ENCODE measurements at places on chromosomes 1 and 21.

DNA sequence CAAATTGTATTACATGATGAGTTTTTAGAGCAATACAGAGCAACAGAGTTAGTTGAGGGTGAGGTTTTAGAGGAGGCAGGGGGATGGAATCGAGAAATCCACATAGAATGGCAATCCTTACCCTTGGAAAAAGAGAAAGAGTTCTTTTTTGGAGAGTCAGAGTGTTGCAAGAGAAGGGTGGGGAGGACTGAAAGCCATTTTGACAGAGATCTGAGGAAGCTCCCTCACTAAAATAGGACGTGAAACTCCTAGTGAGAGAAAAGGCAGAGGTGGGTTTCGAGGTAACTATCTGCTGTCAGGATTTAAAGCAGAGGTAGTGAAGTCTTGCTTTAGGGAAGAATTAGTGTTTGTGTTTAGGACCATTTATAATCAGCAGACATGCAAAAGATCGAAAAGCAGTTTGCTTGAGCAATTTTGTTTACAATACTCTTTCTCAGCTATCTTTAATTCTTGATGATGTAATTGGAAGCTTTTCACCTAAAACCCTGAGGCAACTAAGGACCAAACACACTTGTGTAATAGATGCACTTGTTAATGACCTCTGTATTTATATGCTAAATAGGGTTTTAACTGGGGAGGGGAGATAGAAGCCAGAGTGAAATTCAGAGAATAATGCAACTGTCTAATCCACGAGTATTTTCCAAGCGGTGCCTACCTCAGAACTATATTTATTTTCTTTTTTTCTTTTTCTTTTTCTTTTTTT lies 20.0 kb downstream of the ADAMTS5 start:
- ATAC-seq: no peak

- no peak for ATAC-seq
Measured at GRCh38 chr1:25245809-25246599, 1.2 kb downstream of the RSRP1 start.

- no peak for ATAC-seq
Measured at GRCh38 chr1:191261111-191261510, 783.4 kb upstream of the BRINP3 start.

DNA sequence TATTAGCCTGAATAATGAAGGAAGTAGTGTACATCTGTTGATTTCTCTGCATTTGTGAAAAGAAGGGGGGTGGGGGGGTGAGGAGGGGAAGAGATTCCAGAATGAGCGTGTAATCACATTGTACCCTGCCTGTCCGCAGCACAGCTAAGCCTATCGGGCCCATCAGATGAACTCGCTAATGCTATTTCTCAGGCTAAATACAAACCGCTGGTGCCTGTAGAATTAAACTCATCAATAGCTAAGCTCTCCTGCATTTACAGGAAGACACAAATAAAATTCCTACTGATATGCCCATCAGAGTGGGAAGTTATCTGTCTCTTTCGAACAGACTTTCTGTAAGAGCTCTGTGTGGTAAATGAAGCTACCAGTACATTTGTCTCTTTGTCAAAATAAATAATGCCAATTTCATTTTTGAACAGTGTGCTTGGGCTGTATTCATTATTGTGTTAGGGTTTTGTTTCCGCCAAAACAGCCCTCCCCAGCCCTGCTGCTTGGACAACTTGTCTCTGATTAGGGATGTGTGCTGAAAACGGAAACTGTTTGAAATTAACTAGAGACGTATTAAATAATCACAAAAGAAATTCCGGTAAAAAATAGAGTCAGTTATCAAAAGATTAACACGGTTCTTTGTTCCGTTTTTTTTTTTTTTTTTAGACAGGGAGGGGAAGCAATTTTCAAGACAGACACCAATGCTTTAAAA lies 305.4 kb downstream of the TTLL7 start:
- ATAC-seq: no peak

DNA sequence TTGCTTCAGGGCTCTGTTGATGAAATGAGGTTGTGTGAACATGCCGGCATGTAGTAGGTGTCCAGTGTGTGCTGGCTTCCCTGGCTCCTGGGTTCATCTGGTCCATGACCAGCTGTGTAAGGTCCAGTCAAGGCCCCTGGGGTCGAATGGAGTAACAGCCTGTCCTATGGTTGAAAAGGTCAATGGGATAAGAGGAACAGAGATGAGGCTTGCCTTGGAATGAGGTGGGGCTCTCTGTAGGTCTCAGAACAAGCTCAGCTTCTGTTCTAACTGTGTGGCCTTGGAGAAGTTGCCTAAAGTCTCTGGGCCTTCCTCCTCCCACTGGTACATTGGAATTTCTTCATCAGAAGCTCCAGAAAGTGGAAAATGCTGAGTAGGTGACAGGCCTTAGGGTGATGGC lies 26.6 kb downstream of the RPS6KA1 start:
- ATAC-seq: no peak

GRCh38 chr1:56927986-56928385 lies 37.8 kb downstream of the C8B start:
- ATAC-seq: no peak

GRCh38 chr1:99869723-99870122 lies 19.6 kb downstream of the AGL start:
- no peak for ATAC-seq

GRCh38 chr1:48674641-48675040 lies 102.0 kb downstream of the BEND5 start:
- no peak for ATAC-seq

DNA sequence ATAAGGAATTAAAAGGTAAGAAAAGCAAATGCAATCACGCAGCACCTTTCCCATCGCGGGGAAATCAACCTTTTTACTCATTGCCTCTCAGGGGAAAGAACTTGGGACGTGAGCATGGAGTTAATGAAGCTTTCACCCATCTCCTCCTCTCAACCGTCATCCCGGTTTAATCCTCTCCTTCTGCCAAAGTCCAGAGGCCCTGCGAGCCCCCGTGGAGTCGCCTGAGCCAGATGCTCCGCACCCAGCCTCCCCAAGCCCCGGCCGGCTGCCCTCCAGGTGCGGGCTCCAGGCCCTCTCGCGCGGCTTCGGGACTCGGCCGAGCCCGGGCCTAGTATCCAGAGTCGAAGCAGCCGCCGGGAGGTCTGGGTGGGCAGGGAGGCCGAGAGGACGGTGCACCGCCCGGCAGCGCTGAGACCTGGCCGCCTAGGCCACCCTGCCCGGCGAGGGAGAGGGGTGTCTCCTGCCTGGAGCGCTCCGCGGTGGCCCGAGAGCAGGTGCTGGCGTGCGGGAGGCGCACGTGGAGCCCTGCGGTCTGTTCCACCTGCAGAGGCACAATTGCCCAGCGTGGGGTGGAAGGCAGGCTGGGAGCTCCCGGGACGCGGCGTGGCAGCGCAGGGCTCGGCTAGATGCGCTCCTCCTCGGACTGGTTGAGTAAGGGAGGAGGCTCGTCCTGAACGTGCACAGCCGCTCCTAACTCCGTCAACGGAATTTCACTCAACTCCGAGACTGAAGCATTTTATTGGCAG lies 218.5 kb downstream of the SDCCAG8 start:
- no peak for ATAC-seq

DNA sequence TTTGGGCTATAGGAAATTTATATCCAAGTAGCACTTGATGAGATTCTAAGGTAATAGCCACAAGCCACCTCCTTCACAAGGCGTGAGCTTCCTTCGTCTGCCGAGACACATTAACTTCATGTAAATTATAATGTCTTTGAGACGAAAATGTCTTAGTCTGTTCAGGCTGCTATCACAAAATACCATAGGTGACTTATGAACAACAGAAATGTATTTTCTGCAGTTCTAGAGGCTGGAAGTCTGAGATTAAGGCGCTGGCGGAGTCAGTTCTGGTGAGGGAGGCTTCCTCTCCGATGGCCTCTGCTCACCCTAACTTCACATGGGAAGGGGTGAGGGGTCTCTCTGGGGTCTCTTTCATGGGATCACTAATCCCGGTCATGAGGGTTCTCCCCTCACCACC lies 133.0 kb downstream of the ETS2 start:
- ATAC-seq: no peak

DNA sequence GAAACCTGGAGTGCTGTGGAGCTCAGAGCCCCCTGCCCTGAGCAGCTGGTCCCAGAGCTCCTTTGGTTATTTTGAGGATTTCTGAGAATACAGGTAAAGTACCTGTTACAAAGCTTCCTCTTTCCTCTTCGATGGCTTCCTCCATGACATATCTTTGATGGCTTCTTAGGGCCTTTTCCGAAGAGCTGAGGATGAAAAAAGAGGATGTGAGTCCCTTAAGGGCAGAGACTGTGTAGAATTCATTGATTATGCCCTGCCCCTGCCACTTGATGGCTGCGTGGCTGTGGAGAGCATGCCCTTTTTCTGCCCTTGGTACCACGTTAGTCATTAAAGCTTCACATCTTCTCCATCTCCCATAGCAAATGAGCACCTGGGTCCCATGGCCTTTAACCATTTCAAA lies 14.2 kb downstream of the TEX35 start:
- ATAC-seq: no peak

DNA sequence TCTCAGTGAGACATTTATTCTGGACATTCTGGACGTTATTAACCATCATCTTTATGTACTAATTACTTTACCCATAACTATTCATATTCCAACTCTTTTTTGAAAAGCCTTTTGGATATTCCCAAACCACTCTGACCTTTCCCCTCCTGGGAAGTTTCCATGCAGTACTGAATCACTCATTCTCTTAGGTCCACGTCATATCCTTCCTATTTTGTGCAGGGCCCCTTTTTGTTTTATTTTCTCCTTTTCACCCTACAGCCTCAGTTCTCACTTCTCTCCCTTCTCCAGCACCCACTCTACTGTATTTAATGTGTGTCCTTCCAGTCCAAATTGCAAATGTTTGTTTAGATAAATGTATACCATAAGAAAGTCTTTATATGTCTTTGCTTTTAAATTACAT lies 16.4 kb upstream of the ATP1A1 start:
- ATAC-seq: no peak

DNA sequence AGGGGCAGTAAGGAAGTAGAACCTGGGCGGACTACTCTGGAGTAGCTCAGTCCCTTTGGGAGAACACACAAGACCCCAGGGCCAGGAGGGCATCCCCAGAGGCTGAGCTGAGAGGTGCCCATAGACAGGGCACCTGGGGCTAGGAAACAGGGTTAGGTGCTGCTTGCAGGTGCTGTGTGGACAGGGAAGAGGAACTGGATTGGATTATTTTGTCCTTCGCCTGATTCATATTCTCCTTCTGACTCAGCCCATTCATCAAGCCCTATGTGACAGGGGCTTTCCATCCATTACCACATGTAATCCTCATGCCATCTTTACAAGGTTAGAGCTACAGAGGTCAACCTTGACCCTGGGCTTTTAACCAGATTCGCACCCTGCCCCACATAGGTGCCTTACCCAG lies 183.9 kb downstream of the C1orf94 start:
- peak; percentile 19 for ATAC-seq

DNA sequence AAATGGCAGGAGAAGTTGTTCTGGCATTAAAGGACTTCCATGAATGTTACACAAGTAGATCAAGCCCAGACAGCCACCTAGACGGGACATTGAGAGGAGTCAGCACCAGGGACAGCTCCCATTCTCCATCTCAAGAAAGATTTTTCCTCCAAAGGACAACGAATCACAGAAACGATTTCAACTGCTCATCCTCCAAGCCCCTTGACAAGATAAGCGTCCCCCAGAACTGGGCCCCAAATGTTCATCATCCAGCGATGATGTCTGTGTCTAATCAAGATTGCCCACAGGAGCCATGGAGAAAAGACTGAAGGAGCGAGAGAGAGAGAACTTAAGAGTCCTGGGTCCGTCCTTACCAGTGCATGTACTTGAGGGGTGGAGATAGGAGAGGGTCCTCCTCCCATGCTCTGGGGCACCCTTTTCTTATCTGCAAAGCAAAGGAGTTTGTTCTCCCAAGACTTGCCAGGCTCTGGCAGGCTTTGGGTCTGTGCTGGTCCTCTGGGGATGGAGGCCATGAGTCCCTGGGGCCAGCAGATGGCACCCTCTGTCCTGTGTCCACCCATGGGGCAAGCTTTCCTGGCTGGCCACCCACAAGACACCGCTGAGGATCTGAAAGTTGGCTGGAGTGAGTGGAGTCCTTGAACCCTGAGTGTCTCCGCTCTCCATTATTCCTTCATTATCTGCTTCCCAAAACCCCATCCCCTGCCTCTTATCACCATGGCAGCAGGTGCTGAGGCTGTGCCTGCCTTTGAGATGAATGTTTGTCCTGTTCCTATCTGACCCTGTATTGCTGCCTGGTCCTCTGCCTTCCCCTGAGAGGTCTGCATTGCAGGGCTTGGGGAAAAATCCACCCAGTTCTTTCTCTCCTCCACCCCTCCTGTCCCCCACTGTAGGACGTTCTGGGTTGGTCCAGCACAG lies 164.6 kb downstream of the ACTL8 start:
- ATAC-seq: no peak

DNA sequence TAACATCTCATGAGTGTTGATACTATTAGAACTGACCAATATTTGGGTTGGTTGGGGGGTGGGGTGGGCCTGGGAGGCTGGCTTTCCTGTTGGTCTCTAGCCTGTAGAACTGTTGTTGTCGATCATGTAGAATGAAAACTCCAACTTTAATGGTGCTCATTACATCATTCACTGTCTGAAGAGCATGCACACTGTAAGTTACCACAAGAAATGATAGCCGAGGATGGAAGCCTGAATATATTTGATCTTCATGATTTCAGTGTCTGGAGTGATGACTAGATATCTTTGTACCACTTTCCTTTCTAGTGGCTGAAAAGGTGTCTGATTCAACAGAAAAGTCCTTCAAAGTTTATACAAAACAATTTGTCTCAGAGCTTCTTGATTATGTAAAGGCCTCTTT lies 123.6 kb downstream of the XCL2 start:
- peak; percentile 35 for ATAC-seq

- no peak for ATAC-seq
Measured at GRCh38 chr1:230824919-230825721, 43.2 kb downstream of the C1orf198 start.

- peak; percentile 17 for ATAC-seq
Measured at GRCh38 chr1:156124557-156125483, 10.3 kb downstream of the LMNA start.

GRCh38 chr1:115135681-115136080 lies 46.4 kb upstream of the TSPAN2 start:
- no peak for ATAC-seq

GRCh38 chr21:14916676-14917141 lies 148.1 kb downstream of the NRIP1 start:
- no peak for ATAC-seq

- ATAC-seq: no peak
Measured at GRCh38 chr1:168613038-168613451, 36.6 kb downstream of the XCL1 start.

Measured in activated T-helper 17 cell treated with anti-CD3 and anti-CD28 coated beads, Interleukin-2, amount 50 U/mL, for 72 hours (primary cell).